ENCODE measurements at places on chromosomes 11 and 22.
A peak's percentile ranks its signal among the peaks of the same experiment; 100 is the strongest.

GRCh38 chr11:65378928-65379638, 3.4 kb downstream of the SLC25A45 start:
- DNase-seq: no peak

- DNase-seq: no peak
Observed at GRCh38 chr22:44988671-44989070, 21.1 kb downstream of the PHF21B start.

- DNase-seq: no peak
Observed at GRCh38 chr22:32723643-32724042, 77.9 kb upstream of the TIMP3 start.

GRCh38 chr22:19974268-19974861, 32.7 kb upstream of the TXNRD2 start:
- DNase-seq: no peak

- DNase-seq: no peak
Observed at GRCh38 chr11:106384429-106384828, 307.0 kb downstream of the AASDHPPT start.

GRCh38 chr22:20159076-20159475, 8.2 kb upstream of the CCDC188 start:
- no peak for DNase-seq

DNA sequence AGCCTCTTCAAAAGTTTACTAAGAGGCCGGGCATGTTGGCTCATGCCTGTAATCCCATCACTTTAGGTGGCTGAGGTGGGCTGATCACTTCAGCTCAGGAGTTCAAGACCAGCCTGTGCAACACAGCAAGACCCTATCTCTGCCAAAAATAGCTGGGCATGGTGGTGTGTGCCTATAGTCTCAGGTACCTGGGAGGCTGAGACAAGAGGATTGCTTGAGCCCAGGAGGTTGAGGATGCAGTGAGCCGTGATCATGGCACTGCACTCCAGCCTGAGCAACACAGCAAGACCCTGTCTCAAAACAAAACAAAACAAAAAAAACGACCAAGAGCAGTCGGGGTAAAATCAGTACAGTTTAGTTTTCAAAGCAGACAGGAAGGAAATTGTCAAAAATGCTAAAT, 4.7 kb upstream of the ADSL start:
- DNase-seq: no peak

DNA sequence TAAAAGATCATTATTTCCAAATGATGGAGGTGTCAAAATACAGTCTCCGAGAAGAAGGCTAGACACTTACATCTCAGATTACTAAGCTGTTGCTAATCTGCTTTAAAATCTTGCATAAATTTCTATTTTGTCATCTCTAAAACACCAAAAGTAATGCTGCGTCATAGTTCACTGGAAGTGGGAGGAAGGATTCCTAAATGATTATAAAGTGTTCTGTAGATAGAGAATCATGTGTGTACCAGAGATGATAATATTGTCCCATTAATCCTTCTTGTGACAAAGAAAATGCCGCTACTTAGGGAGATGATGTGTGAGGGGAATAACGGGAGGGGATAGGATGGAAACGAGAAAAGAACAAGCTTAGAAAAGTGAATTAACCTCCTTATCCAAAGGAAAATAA, 268.6 kb downstream of the JRKL start:
- DNase-seq: no peak

GRCh38 chr11:10573556-10573955, 5.1 kb upstream of the LYVE1 start:
- DNase-seq: no peak

DNA sequence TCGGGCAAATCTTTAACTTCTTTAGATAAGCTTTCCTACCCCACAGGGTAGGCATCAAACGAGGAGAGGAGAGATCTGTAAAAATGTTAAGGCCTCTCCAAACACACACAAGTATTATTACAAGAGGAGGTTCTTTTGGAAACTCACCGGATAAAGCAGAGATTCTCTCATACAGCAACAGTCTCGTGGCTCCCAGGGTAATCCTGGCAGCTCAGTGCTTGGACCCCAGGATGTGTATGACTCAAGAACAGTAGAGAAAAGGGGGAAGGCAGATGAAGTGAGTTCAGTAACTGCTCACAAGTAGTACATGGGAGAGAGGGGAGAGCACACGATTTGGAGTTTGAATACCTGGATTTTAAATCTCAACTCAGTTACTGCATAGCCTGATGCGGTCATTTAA, 120.9 kb downstream of the FEZ1 start:
- no peak for DNase-seq

- DNase-seq: no peak
Observed at GRCh38 chr11:27317751-27318150, 45.3 kb downstream of the CCDC34 start.

DNA sequence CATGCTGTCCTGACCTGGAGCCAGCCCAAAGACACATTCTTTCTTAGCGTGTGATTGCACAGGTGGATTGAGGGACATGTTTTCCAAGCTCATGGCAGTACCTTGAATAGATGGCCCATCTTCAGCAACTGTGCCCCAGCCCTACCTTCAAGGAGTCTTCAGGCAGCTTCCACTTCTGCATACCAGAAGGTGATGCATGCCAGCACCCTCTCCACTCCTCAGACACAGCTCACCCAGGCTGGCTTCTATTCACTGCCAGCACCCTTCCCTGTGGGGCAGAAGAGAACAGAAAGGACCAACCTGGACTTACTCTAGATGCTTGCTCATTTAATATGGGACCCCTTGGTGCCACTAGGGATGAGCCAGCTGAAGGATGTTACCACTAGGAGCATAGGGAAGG, 466.4 kb upstream of the ISX start:
- no peak for DNase-seq

GRCh38 chr11:75264971-75265370, 24.4 kb downstream of the TPBGL start:
- peak; percentile 25 for DNase-seq

GRCh38 chr22:25364736-25365241, 145.3 kb downstream of the CRYBB2 start:
- DNase-seq: peak; percentile 31

- DNase-seq: no peak
Observed at GRCh38 chr11:112156956-112157766, 6.7 kb downstream of the IL18 start.

DNA sequence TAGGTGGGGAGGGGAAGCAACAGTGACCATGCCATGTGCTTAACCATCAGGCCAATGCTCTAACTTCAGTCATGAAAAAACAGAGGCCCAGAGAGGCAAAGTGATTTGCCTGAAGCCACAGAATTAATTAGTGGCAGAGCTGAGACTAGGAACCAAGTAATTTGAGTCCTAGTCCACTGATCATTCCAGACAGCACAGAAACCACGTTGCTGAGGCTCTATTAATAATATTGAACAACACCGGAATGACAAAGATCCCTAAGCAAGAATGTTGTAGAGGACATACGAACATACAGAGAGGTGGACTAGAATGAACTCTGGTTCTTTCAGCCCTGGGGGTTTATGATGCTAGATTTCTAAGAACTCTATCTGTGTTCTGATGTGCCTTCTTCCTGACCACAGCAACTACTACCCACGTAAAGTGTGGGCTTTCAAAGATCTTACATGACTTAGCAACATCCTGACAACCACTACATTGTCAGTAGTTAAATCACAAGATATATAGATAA, 92.3 kb downstream of the GAB2 start:
- DNase-seq: no peak

GRCh38 chr11:83471831-83472727, 185.9 kb upstream of the CCDC90B start:
- no peak for DNase-seq

DNA sequence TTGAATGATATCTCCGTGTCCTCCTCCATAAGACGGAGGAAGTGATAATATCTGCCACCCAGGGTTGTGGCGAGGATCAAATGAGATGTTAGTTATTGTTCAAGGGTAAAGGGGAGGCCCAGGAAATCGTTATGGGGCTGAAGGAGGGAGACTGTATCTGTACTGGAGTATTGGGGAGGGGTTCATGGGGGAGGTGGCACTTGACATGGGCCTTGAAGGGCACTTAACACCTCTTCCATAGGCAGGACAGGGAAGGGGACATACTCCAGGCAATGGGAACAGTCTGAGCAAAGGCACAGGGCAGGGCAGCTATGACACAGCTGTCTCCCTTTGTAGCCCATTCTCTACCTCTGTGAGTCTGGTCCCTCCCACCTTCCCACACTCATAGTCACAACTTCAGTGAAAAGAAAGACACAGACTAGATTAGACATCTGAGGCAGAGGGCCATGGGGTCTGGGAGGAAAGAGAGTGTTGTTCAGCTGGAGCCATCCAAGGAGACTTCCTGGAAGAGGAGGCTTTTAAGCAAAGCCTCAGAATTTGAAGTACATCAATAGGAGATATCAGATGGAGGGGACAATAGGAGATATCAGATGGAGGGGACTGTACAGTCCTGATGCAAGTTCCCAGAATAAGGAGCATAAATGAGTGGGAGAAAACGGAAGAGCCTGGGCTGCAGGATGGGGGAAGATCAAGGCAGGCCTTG, 15.8 kb upstream of the DGKZ start:
- DNase-seq: no peak
